ENCODE measurements at places on chromosomes 12 and 14. TPM values are rescaled to one million over a fixed set of nuclear protein-coding genes. Genes with fewer than 3 reads are reported as not detected.

GRCh38 chr12:22321018-22321605 is 13.4 kb downstream of the ST8SIA1 start:
- no peak overlapping the region for H3K4me3 ChIP-seq
- 0 out of 2 replicates have a peak, but pooled peaks cover 2% of the 10 kb centered on the region for H3K27me3 ChIP-seq
- no peak overlapping the region for H3K27ac ChIP-seq
- DNase-seq: no peak
- no peaks in the 10 kb centered on the region for H3K36me3 ChIP-seq

DNA sequence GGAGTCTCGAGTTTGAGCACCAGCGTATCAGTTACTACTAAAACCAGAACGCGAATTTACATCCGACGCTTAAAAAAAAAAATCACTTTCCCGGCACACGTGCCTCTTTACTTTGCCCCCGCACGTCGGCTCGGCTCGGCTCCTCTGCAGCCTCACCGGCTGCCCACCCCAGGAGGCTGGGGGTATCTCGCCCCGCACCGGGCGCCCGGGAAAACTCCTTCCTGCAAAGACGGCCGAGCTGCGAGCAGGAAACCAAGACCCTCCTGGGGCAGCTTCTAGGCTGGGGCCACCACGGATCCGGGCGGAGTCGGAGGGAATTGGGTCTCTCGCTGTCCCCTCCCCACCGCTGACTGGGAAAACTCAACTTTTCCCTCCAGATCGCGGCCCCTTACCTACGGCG is 610 bp downstream of the VSIG10 start:
- peak; percentile 73 for DNase-seq
- H3K4me1 ChIP-seq: no peaks in the 10 kb centered on the region
- H3K36me3 ChIP-seq: peaks cover 5% of the 10 kb centered on the region

DNA sequence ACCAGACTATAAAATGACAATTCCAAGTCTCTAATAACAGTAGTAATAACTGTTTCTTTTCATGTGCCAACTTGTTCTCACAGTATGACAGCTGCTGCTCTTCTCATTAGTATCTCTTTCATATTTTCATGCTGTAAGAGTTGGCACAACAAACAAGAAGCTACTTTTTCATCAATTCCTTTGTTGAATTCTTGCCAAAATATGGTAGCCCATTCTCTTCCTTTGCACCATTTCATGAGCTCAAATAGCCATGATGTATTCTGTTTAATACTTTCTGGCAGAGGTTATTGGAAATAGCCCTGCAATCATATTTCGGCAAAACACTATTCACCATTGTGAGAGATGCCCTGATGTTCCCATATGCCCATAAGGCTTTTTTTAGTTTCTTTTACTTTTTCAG is 1100.7 kb downstream of the TRHDE start:
- no peak overlapping the region for H3K4me3 ChIP-seq
- H3K27ac ChIP-seq: no peak overlapping the region
- H3K4me1 ChIP-seq: no peaks in the 10 kb centered on the region
- no peaks in the 10 kb centered on the region for H3K36me3 ChIP-seq
- no peaks in the 10 kb centered on the region for H3K27me3 ChIP-seq
- DNase-seq: no peak

DNA sequence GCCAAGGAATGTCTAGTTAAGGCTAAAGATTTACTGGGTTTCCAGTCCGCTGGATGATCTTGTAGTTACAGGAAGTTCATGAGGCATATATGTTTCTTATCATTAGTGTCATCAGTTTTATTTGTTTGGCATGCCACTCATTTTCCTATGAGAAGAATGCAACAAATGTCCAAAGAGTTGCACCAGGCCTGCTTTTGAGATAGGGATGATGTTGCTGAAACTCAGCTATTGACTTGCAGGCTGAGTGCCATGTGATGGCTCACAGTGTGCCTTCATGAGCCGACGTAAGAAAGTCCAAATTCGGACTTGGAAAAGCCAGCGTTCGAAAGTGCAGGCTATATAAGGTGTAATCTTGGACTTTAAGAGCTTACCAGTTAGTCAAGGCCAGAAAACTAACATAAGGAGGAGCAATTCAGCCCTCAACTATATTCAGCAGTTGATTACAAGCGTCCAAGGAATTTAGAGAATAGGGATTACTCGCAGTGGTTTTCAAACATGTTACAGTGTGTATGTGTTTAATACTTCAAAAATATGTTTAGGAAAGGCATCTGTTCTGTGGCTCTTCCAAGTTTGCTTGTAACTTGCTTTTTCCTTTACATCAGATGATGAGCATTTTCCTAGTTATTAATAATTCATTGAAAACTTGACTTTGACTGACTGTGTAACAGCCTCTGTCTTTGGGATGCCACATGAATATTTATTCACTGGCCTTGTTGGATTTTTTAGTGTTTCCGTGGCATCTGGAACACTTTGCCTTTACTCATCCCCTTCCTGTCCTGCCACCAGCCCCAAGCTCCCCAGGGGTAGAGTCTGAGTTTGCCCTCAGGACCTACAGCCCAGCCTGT is 101.3 kb downstream of the LGMN start:
- H3K4me1 ChIP-seq: no peaks in the 10 kb centered on the region
- no peak overlapping the region for H3K27ac ChIP-seq
- no peaks in the 10 kb centered on the region for H3K36me3 ChIP-seq
- H3K4me3 ChIP-seq: no peak overlapping the region

DNA sequence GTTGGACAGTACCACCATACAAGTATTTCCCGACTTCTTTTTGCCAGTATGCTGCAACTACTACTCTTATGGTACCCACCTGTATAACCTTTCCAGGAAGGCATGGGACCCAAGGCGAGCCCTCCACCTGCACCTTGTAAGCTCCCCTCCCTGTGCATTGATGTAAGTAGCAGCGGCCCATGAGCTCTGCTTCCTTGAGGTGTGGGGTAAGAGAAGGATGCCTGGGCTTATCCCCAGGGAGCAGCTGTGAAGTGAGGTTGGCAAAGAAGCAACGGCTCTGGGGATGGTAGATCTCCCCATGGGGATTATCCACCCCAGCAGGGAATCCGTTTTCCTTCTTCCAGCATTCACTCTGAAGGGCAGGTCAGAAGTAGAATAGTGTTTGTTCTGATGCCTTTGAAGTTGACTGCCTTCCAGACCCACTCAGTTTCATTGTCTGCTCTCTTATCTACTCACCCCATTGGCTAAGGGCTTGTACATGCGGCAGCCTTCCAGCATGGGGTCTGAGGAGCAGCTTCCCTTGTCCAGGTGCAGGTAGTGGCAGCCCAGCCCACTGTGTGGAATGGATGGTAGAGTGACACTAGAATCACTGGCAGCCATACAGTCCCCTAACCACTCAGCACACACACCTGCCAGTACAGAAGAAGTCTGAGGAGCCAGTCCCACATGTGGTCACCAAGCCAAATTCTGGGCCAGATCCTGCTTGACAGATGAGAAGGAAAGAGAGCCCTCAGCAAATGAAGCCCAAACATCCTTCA is 3.4 kb downstream of the CIROP start:
- DNase-seq: no peak
- H3K4me1 ChIP-seq: peaks cover 4% of the 10 kb centered on the region
- no peak overlapping the region for H3K27ac ChIP-seq
- H3K36me3 ChIP-seq: peaks cover 8% of the 10 kb centered on the region

GRCh38 chr12:57609781-57610553 is 1.3 kb upstream of the ARHGEF25 start:
- peak; percentile 57 for DNase-seq
- peak overlapping the region; percentile 50 for H3K4me3 ChIP-seq
- H3K27me3 ChIP-seq: peaks cover 4% of the 10 kb centered on the region
- H3K4me1 ChIP-seq: peaks cover 16% of the 10 kb centered on the region

DNA sequence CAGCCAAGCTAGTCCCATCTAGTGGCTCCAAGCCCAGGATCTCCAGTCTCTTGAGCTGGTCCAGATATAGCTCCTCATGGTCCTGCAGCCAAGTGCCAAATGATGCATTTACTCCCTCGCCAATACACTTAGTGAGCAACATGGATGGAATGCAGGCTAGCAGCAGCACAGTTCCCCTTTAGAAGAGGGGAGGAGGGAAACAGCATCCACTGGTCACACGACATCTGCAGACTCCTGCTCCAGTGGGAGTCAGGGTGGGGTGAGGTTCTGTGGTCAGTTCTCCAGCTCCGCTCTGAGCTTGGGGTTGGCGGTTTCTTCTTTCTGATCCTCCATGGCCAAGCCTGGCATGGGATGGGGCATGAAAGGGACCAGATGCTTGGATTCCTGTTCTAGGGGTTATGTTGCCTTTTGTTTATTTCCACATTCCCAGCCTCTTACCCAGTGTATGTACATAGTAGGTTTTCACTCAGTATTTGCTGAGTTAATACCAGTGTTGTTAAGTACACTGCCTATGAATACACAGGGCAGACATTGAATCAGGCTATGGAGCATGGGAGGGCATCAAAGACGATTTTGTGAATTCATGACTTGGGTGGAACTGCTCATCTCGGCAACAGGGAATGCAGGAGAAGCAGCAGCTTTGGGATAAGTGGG is 57.3 kb downstream of the GALNT16 start:
- no peaks in the 10 kb centered on the region for H3K27me3 ChIP-seq
- no peaks in the 10 kb centered on the region for H3K4me1 ChIP-seq
- H3K27ac ChIP-seq: no peak overlapping the region
- H3K4me3 ChIP-seq: no peak overlapping the region
- H3K36me3 ChIP-seq: no peaks in the 10 kb centered on the region

- H3K4me3 ChIP-seq: no peak overlapping the region
- DNase-seq: no peak
- H3K27me3 ChIP-seq: no peaks in the 10 kb centered on the region
- H3K4me1 ChIP-seq: no peaks in the 10 kb centered on the region
- H3K27ac ChIP-seq: no peak overlapping the region
Observed at GRCh38 chr12:66365718-66366490, 63.6 kb downstream of the HELB start.

DNA sequence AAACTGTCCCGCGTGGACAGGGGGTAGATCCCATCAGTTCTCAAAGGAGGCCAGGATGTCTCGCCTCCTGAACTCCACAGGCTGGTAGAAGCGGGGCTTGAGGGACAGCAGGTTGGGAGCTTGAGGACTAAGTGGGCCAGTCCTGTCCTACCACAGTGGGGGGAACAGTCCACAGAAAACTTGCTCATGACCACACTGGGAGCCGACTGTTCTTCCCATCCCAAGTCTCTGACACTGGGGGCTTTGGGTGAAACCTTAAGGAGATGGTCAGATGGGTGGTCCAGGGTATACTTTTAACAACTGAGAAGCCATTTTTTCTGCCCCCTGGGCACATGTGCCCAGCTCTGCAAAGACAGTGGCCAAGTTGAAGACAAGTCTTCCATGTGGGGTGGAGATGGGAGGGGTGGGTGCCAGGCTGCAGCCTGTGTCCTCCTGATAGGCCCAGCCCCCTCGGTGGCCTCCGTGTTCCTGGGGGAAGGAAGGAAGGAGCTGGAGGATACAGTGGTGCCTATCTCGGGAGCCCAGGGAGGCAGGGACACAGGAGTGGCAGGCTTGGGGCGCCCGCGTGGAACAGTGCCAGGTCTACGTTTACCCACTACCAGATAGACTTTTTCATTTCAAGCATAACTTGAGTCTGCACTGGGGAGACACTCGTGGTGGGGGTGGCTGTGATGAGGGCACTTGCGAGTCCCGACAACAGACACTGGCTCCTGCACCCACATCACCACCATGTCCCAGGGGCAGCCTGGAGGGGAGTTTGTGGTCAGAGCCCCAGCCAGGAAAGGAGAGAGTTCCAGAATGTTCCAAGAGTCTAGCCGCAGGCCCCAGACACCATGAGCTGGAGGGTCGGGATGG is 14.7 kb downstream of the RHOF start:
- H3K4me3 ChIP-seq: no peak overlapping the region
- H3K36me3 ChIP-seq: no peaks in the 10 kb centered on the region
- H3K27me3 ChIP-seq: no peaks in the 10 kb centered on the region
- H3K27ac ChIP-seq: no peak overlapping the region
- peaks cover 16% of the 10 kb centered on the region for H3K4me1 ChIP-seq

GRCh38 chr14:104145826-104146601 is 7.6 kb downstream of the KIF26A start:
- peaks cover 34% of the 10 kb centered on the region for H3K4me1 ChIP-seq
- H3K36me3 ChIP-seq: no peaks in the 10 kb centered on the region
- H3K27ac ChIP-seq: no peak overlapping the region
- peak; percentile 42 for DNase-seq
- no peaks in the 10 kb centered on the region for H3K27me3 ChIP-seq

DNA sequence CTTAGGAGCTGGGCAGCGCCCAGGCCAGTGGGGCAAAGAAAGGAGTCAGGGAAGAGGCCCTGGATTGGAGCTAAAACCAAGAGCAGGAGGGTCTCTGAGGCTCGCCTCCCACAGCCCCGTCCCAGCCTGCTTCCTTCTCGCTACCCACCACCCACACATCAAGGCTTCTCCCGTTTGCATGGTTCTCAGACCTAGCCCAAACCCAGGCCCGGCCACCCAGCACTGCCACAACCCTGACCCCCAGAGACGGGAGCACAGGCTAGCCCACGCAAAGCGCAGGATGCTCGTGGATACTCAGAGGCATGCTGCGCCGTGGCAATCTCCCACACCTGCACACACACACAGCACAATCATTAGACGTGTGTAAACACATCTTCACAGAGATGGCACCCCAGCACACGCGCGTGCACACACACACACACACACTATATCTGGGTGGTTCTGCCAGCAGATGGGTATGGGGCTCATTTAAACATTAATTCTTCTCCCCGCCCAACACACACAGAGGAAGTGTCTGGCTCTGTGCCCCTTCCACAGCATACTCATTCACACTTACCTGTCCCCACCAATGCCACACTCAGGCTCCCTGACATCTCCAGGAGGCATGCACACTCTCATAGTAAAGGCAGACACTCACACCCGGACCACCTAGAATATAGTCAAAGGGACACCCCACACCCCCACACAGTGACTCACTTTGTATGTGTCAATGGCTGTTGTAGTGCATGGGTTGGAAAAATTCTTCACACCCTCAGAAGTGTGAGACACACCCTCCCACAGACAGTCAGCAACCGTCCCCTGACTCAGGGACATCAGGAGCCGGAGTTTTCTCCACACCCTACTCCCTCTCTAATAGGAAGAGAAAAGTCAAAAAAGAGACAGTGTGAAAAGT is 1.1 kb downstream of the CARMIL3 start:
- no peaks in the 10 kb centered on the region for H3K4me1 ChIP-seq
- no peak for DNase-seq
- H3K27ac ChIP-seq: no peak overlapping the region
- no peak overlapping the region for H3K4me3 ChIP-seq
- H3K36me3 ChIP-seq: no peaks in the 10 kb centered on the region
- H3K27me3 ChIP-seq: no peaks in the 10 kb centered on the region

- H3K4me3 ChIP-seq: no peak overlapping the region
- no peaks in the 10 kb centered on the region for H3K27me3 ChIP-seq
- no peak overlapping the region for H3K27ac ChIP-seq
- no peak for DNase-seq
- H3K4me1 ChIP-seq: 0 out of 2 replicates have a peak, but pooled peaks cover 2% of the 10 kb centered on the region
Observed at GRCh38 chr12:127881371-127882140, 385.4 kb upstream of the TMEM132C start.

- H3K4me1 ChIP-seq: no peaks in the 10 kb centered on the region
- no peaks in the 10 kb centered on the region for H3K27me3 ChIP-seq
- H3K36me3 ChIP-seq: no peaks in the 10 kb centered on the region
- no peak for DNase-seq
Observed at GRCh38 chr14:23601845-23602180, 23.2 kb upstream of the JPH4 start.

HOXC12 gene
- not detected for polyA plus RNA-seq

LMO3 gene
- 4.6 TPM for polyA plus RNA-seq

PLEKHD1 gene
- polyA plus RNA-seq: 0.24 TPM

C1QL4 gene
- 0.63 TPM for polyA plus RNA-seq

NELL2 gene
- 56.8 TPM for polyA plus RNA-seq

KRT82 gene
- not detected for polyA plus RNA-seq

TGM1 gene
- polyA plus RNA-seq: 1.8 TPM
